Bone marrow (tissue), 2 donors: ENCODE measurements at places on chromosomes 4 and X.

- DNase-seq, result no peak
These were observed 713 bp downstream of the PLXNB3 start for GRCh38 chrX:153764786-153765137.

DNA sequence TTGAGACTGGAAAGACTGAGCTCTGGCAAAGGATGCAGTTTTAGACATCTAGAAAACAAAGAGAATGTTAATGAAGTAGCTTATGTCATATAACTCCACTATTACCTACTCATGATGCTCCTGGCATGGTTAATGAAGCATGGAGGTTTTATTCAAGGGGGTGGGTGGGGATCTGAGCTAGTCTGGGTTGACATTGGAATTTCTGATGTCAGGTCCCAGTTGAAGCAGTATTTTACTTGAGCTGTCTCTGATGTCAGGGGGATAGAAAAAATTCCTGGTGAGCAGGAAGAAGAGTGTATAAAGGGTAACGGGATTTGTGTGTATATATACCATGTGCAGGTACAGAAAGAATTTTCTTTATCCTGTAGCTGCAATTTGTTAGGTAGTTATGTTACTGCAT lies 102.0 kb downstream of the ELOVL6 start:
- DNase-seq, result no peak

DNA sequence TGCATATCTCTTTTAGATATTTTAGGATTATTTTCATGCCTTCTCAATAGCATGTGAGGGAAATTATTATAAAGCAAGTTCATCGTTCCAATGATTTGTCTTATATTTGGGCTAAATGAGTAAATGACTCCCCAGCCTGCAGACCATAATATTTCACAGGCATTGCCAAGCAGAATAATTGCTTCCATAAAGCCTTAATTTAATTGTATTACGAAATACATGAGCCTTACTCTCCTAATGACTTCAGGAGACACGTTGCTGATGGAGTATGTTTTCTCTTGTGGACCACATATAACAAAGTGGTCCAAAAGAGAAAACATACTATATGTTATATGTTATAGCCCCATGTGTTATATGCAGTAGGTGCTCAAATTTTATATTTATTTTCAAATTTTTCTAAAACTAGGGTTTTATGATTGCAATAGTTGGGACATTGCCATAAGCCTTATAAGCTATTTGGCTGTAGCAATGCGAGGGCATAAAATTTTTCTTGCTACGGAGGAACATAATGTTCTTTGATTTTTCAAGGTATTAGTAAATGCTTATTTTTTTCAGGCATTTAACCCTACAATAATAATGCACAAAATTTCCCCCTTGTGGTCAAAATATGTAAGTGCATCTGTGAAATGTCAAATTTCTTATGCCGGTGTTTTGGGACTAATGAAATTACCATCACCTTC lies 26.2 kb upstream of the TMPRSS11D start:
- no peak for DNase-seq

DNA sequence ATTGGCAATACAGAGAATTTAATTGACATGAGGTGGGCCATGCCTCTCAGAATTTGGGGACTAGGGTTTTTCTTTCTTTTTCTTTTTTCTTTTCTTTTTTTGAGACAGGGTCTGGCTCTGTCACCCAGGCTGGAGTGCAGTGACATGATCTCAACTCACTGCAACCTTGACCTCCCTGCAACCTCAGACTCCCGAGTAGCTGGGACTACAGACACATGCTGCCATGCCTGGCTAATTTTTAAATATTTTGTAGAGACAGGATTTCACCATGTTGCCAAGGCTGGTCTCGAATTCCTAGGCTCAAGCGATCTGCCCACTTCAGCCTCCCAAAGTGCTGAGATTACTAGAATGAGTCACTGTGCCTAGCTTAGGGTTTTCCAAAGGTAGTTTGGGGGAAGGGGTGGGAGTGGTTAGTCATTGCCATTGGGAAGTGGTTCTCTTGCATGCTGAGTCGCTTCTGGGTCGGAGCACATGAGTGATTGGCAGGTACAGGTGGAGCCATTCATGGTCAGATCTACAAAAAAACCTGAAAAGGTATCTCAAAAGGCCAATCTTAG lies 54.5 kb downstream of the MID2 start:
- no peak for DNase-seq

GRCh38 chr4:2251073-2251794 lies 9.3 kb upstream of the HAUS3 start:
- DNase-seq, result no peak

GRCh38 chr4:116469582-116469981 lies 615.8 kb downstream of the TRAM1L1 start:
- DNase-seq, result no peak

- DNase-seq, result no peak
These were observed 48.6 kb downstream of the BMPR1B start for GRCh38 chr4:94806376-94806775.

- DNase-seq, result no peak
These were observed 158.0 kb downstream of the ARHGAP24 start for GRCh38 chr4:85632981-85633380.

DNA sequence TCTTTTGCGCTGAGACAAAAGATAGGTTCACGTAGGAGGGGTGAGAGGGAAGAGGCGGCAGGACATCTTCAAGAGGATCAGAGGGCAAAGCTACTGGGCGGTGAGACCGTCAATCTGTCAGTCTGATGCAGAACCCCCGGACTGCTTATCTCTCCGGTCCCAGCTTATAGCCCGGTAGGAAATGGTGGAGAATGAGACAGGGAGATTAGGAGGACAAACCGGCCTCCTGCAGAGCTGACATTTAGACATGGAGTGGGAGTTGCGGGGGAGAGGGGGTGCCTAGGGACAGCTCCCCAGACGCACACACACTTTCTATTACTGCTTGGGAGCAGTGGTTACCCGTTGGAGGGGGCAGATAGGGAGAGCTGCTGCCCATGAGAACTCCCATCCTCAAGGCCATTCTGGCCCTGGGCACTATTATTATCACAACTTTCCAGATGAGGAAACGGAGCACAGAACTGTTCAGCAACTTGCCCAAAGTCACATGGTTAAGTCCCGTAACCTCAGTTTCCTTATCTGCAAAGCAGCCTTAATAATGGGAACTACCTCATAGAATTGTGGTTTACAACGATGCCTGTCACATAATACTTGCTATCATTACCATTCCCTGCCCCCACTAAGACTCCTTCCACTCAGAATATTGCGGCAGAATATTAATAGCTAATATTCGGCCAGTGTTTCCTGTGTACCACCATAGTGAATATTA lies 1.1 kb upstream of the HDAC6 start:
- DNase-seq, result no peak

GRCh38 chrX:101460669-101461068 lies 24.6 kb upstream of the ARMCX4 start:
- DNase-seq, result no peak

DNA sequence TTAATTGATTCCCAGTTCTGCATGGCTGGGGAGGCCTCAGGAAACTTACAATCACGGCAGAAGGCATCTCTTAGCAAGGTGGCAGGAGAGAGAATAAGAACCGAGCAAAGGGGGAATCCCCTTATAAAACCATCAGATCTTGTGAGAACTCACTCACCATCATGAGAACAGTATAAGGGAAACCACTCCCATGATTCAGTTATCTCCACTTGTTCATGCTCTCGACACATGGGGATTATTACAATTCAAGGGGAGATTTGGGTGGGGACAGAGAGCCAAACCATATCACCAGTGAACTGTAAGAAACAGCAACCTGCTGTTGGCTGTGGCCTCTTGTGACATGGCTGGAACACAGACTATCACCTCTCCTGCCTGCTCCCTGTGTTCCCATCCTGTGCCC lies 7.1 kb upstream of the CYTL1 start:
- DNase-seq, result no peak

DNA sequence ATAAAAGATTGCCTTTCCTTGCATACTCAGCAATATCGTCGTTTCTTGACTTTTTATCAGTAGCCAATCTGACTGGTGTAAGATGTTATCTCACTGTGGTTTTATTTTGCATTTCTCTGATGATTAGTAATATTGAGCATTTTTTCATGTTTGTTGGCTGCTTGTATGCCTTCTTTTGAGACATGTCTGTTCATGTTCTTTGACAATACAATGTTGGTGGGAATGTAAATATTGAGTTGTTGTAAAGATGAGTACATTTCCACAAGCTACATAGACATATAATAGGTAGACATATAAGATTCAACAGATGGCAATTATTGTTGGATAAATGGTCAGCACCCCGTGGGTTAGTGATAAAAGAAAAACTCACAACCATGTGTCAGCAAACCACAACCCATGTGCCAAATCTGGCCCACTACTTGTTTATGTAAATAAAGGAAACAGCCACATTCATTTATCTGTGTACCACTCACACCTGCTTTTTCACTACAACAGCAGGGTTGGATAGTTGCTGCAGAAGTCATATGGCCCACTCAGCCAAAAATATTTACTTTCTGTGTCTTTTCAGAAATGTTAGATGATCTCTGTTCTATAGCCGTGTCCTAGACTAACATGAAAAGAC lies 153.1 kb upstream of the VCX start:
- no peak for DNase-seq

DNA sequence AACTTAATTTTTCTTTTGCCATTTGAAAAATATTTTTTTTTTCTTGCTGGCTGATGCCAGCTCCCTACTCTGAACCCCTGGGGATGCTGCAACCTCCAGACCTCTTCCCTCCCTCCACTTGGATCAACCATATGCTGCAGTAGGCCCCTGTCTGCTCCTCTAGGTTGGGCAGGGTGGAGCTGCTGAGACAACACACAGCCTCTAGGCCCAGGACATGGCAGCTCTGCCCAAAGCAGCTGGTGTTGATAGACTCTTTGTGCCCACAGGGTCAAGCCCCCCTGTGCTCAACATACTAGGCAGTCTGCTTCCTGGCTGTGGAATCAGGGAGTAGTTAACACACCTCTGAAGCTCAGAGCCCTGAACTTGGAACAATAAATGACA lies 19.9 kb upstream of the CLNK start:
- no peak for DNase-seq

GRCh38 chr4:128031756-128032384 lies 29.2 kb upstream of the LARP1B start:
- no peak for DNase-seq

DNA sequence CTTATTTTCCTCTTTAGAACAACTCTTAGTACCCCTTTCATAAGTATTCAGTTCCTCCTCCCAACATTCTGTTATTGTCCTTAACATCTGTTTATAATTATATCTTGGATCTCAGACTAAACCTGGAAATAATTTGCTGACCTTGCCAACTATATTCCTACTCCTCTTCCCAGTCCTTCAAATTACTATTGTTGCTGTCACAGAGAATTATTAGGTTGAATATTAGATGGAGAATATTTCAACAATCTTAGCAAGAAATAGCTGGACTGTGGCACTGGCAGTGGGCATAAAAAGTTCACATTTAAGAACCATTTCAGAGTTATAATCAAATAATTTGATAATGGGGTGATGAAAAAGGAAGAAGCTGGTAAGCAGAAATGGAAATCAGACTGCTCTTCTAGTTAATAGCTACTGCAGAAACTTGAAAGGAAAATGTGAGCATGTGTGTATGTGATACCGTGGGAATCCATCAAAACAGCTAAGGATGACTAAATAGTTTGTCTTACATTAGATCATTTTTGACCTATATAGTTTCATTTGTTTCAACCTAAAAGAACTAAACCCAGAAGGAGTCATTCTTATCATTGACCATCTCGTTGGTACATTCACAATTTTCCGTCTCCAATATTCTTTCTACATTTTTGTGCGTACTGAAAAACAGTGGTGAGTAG lies 43.3 kb upstream of the PRDM8 start:
- DNase-seq, result no peak

DNA sequence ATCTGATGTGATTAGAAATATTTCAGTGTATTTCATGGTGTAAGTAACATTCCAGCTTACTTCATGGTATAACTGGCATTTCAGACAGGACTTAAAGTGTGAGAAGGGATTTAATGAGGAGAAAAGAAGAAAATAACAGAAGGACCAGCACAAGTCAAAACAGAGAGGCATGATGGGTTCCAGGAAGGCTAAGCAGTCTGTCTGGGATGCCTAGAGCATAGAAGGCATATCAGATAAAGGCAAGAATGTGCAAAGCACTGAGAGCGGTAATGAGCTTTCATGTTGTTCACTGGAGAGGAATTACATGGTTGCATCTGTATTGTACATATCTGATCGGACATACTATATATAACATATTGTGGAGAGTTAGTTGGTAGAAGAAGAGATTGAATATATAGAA lies 54.2 kb downstream of the GRID2 start:
- no peak for DNase-seq

GRCh38 chrX:78357342-78358055 lies 30.1 kb upstream of the CYSLTR1 start:
- no peak for DNase-seq

GRCh38 chr4:123433573-123433972 lies 37.0 kb downstream of the SPRY1 start:
- DNase-seq, result no peak

DNA sequence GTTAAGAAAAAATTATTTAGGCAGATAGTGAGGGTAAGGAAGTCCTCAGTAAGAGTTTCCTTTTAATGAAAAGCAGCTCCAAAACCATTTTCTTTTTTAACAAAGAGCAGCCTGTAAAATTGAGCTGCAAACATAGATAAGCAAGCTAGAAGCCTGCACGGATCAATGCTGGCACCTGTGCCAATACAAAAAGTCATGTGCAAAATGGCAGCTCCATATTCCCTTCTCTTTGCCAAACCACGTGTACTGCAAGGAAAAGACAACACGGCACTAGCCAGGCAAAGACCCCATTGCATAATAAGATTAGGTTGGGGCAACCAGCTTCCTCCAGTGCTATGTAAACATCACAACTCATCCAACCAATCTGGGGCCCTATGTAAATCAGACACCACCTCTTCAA lies 268.4 kb upstream of the INTU start:
- no peak for DNase-seq

- DNase-seq, result no peak
These were observed 56.0 kb downstream of the VGLL1 start for GRCh38 chrX:136588036-136588435.

DNA sequence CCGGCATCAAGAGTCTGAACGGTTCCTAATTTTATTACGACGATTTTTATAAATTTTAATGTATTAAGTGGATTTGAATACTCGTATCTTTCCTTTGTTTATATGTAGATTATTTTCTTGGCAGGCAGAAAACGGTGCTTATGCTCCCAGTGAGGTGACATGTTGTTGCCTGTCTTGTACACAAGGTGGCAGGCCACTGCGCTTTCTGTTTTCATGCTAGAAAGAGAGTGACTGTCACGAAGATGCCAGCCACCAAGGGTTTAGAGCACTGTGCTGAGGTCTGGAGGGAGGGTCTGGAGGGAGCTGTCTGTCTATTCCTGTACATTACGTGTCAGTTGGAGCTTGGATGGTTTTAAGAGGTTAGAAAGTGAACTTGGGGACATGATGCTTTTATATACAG lies 87.7 kb downstream of the SHROOM2 start:
- DNase-seq, result no peak

DNA sequence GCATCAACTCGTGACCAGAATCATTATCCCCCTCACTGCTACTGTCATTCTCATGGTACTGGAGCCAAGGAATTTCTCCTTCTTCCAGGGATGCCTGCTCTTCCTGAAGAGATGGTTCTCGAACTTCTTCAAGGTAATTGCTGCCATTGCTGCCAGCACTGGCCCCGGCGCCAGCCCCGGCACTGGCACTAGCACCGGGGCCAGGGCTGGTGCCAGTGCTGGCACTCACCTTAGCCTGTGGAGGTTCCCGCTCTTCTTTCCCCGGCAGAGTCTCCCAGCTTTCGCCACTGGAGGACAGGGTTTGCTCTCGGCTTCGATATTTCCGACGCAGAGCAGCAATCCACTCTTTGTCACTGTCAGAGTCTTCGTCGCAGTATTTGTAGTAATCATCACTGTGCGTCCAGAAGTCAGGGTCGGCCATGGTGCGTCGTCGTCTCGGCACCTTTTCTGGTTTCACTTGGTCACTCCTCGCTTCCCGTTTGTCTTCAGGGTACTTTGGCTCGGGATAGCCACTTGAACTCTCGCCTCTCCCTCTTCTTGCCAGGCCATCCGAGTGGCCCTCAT lies 3.4 kb downstream of the PJA1 start:
- no peak for DNase-seq
